CD4-positive, alpha-beta T cell treated with Interleukin-15 for 4 hours (primary cell): ENCODE measurements at places on chromosomes 7 and 10.

- DNase-seq, result peak; percentile 73
Observed at GRCh38 chr10:6643962-6644361, 63.9 kb upstream of the PRKCQ start.

DNA sequence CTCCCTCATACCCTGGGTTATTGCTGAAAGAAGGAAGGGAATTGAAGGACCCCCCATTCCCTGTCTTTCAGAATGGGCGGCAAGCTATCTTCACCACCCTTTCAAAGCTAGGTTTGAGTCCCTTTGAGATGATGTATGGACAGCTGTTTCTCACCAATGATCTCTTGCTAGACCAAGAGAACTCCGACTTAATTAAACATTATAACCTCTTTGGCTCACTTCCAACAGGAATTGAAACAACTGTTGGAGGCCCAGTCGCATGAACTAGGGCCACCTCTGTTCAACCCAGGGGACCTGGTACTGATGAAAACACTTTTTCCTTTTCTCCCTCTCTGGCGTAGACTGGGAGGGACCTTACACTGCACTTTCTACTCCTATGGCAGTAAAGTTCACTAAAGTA is 110.6 kb downstream of the ITGB8 start:
- DNase-seq, result no peak

DNA sequence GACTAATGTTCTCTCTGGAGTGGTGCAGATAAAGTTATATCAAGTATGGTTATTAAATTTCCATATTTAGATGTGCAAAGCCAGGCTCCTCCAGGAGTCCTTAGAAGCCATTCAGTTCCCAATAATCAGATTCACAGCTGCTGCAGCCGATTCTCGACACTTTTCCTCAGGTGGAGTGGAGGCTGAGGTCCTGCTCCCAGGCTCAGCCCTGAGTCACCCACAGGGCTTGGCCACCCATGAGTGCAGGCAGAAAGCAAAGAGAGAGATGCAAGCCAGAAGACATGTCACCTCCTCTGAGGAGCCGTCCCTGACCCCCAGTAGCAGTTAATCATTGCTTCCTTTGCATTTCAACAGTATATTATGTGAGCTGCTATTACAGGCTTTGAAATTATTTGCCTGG is 36.3 kb upstream of the NANOS1 start:
- no peak for DNase-seq

- DNase-seq, result no peak
Observed at GRCh38 chr7:23898619-23899018, 188.6 kb downstream of the STK31 start.
